Stimulated activated CD4-positive, alpha-beta T cell treated with anti-CD3 and anti-CD28 coated beads, Interleukin-15, amount 100 ng/mL, for 24 hours (primary cell): ENCODE measurements at places on chromosomes 4 and X.

DNA sequence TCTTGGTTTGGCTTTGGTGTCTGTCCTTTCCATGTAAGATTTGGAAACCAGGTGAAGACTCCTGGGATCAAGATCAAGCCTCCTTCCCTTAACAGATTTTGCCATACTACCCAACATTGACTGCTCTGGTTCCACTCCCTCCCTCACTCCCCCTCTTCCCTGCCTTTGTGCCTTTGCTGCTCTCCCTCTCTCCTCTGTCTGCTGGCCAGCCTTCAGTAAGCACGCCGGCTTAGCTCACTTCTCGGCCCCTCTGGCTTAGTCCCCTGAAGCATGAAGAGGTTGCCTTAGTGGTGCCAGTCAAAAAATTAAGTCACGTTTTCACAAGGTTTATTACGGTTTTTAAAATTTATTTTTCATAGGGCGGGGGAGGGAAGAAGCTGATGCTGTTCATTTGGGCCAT is 6.0 kb downstream of the GRIA3 start:
- DNase-seq, result no peak

GRCh38 chrX:153551135-153551534 is 33.7 kb downstream of the ATP2B3 start:
- no peak for DNase-seq

- DNase-seq, result peak; percentile 9
Observed at GRCh38 chr4:5812506-5813229, 80.2 kb downstream of the CRMP1 start.

DNA sequence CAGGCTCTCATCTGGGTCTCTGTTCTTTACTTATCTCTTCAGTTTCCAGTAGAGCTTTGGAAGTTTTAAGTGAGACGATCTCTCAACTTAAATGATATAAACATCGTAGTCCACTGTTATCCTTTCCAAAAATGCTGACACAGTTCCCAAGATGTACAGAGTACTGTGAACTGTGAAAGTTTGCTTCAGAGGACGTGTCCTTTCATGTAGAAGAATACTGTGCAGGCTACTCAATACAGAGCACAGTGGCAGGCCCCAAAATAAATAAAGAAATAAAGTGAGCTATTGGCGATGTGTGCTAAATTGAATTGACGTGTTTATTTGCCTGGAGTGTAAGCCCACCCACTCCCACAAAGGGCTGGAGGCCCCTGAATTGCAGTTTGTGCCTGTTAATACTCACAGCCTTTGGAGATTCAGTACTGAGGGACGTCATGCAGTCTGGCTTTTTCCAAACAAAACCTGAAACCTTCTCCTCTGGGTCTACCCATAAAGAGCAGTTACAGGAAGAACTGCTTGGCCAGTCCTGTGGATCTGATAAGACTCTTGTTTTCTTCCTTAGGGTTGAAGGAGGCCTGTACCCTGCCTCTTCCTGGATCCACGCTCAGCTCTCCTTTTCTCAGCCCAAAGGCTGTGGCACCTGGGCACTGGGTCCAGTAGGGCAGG is 66.1 kb downstream of the SOWAHB start:
- no peak for DNase-seq

GRCh38 chr4:123477711-123478209 is 81.2 kb downstream of the SPRY1 start:
- peak; percentile 50 for DNase-seq

DNA sequence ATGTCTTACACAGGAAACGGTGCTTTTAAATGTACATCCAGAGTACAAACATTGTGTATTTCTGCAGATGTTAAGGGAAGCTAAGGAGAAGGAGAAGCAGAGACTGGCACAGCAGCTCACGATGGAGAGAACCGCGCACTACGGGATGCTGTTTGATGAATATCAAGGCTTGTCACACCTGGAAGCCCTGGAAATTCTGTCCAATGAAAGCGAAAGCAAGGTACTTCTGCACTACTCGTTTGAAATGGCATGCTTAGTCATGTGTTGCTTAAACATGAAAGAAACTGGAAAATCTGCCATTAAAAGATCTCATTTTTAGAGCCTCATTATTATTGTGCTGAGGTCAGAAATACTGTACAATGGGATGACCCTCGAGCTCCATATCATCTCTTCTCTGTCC is 47.2 kb downstream of the FAM114A1 start:
- no peak for DNase-seq

DNA sequence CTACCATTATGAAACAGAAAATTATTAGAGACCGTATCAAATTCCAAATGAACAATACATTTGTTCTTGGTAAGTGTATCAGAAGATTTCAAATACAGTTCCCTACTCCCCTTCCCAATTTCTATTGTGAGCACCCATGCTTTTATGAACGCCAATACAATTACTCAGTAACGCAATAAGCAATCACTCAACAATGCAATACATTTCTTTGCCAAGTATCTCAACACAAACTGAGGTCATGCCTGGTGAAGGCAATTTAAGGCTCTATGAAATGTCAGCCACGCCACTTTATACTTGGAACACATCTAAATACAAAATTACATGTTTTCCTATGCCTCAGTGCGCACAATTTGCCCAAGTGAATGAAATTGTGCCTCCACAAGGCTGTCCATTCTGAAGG is 712 bp downstream of the PNPLA4 start:
- DNase-seq, result no peak

DNA sequence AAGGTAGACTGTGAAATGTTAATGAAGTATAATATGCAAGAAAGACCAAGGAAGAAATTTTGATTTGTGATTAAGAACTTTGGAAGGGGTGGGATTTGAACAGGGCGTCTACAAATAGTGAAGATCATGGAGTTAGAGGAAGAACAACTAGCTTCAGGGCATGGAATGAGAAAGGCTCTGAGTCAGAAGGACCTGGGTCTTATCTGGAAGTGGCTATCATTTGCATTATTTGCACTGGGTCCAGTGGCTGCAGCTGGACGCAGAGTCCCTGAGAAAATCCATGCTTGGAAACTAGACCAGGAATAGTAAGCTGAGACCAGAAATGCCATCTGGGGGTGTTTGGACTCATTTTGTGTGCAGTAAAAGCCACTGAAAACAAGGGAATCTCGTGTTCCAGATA is 4.3 kb upstream of the LIMCH1 start:
- DNase-seq, result no peak

- no peak for DNase-seq
Observed at GRCh38 chr4:166399021-166399420, 526.0 kb downstream of the TLL1 start.

DNA sequence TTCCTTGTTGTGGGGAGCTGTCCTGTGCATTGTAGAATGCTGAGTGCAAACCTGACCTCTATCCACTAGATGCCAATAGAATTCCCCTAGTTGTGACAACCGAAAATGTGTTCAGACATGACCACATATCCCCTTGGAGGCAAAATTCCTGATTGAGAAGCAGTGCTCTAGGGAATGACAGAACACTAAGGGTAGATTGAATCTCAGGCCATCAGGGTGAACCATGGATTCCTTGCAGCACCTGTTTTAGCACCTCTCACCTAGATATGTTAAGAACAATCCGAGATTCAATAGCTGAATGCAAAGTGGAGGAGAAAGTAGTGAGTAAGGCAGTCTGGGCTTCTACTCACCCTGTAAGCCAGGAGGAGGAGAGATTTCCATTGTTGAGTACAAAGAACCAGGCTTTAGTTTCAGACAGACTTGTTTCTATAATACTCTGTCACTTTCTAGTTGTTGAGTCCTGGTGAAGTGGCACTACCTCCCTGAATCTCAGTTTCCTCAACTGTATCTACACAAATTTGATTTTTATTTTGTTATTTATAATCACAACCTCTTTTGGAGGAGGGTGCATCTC is 111.0 kb upstream of the RAP2C start:
- DNase-seq, result no peak

DNA sequence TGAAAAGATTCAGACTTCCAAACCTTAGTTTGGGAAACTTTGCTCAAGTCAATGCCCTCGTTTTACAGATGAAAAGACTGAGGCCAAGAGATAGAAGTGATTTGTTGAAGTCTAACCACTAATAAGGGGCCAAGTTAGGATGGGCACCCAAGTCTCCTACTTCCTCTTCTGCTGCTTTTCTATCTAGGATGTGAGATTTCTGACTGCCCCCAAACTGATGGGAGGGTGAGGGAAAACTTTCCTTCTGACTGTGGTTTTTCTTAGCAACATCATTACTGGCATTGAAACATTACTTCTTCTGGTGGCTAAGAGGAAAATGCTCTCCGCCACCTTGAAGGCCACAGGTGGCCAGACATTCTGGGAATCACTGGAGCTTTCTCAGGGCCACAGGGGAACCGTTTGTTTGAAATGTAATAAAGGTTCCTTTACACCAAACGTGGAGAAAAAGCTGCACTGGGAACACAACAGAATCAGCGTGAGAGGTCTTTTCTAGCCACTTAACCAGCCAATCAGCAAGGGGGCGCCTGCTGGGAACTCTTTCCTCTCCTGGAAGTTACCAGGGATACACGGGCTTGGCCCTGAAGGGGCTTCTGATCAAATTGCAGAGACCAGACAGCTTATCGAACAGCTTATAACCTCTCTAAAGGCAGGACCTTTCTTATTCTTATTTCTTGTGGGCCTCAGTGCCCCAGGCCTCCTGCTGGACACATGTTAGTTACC is 115.9 kb upstream of the TEX13D start:
- DNase-seq, result no peak

- no peak for DNase-seq
Observed at GRCh38 chrX:88135735-88136134, 611.3 kb upstream of the CPXCR1 start.

DNA sequence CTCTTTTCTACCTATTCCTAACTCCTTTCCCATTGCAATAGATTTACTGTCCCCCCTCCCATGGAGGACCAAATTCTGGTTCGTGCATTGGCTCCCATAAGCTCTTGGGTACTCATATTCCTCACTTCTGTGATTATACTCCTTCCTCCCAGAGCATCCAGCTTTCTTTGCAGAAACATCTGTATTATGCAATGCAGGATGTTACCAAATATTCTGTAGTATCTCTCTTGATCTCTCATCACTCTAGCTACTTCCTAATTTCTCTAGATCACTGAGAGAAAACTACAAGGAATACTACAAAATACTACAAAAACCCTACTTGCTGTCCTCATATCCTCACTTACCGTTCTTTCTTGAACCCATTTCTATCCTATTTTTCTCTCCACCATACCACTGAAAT is 395.9 kb upstream of the HS3ST1 start:
- no peak for DNase-seq

GRCh38 chrX:10578527-10578926 is 41.9 kb downstream of the MID1 start:
- DNase-seq, result no peak

- no peak for DNase-seq
Observed at GRCh38 chr4:5256421-5256820, 205.1 kb downstream of the STK32B start.

DNA sequence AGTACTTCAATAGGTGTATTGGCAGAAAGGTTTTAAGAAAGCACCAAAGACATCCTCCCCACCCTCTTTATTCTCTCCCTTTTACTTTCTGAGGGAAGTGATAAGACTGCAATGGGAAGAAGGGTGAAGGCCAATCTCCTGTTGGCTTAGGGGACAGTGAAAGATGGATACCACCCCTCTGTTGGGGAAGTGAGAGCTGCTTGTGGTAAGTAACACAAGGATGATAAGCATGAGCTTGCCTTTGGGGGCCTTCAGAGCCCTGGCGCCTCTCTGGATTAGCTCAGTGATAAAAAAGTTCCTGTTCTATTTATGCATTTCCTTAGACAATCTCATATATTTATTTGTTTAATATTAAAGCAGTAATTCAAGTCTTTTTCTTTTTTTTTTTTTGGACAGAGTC is 5.2 kb upstream of the KLF8 start:
- DNase-seq, result no peak

DNA sequence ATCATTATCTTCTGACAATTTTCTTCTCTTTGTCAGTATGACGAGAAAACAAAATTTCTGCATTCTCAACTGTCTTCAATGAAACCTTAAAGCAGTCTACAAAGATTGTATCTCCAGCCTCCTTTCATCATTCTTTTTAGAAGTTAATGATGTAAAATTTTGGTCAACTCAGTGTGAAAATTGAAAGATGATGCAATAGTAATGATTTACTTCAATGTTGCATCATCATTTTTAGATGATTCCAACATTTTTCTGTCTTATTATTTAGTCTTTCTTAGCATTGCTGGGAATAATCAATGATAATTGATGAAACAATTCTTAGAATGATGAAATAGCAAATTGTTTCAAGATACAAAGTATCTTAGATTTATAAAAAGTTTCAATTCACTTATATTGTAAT is 372.7 kb downstream of the C4orf33 start:
- DNase-seq, result no peak

GRCh38 chr4:4838051-4838935 is 21.2 kb upstream of the MSX1 start:
- DNase-seq, result no peak

GRCh38 chrX:49197543-49198087 is 2.4 kb downstream of the SYP start:
- DNase-seq, result no peak

- DNase-seq, result no peak
Observed at GRCh38 chrX:31555506-31555905, 483.7 kb upstream of the FTHL17 start.

DNA sequence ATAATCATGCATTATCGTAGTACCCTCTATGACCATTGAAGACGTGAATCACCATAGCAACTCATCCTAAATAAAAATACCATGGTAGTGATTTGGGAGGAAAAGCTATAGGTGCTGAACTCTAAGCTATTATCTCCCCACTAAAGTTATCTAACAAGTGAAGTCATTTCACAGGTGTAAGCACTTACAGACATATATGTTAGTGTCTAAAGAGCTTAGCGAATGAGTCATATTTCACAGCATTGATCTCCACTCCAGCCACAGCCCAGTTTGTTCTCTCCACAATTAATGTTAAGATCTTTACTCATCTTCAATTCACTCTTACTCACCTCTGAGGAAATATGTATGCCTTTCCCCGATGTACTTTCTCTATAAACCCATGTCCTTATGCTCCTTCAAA is 57.0 kb downstream of the DCAF8L1 start:
- DNase-seq, result no peak

- no peak for DNase-seq
Observed at GRCh38 chr4:70863099-70863790, 23.6 kb upstream of the GRSF1 start.

GRCh38 chrX:12934850-12935249 is 28.4 kb downstream of the TLR8 start:
- no peak for DNase-seq

GRCh38 chr4:158578476-158578875 is 56.8 kb downstream of the RXFP1 start:
- DNase-seq, result no peak

DNA sequence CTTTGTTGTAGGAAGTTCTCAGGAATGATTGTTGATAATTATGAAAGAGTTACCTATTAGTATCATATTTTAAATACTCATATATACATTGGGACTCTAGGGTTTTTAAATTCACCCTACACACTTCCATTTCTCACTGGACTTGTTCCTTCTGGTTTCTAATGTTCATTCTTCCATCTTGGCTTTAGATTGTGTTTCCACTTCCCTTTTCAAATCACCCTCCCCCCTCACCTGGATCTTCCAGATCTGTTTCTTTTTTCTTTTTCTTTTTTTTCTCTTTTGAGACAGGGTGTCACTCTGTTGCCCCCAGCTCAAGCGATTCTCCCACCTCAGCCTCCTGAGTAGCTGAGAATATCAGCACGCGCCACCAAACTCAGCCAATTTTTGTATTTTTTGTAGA is 6.7 kb upstream of the KIT start:
- DNase-seq, result no peak

GRCh38 chr4:67891645-67892044 is 7.8 kb upstream of the TMPRSS11D start:
- no peak for DNase-seq

GRCh38 chr4:105107095-105107856 is 39.4 kb upstream of the TET2 start:
- no peak for DNase-seq

- DNase-seq, result no peak
Observed at GRCh38 chr4:17188547-17189400, 290.3 kb upstream of the LDB2 start.
